Thymus (tissue), 14 donors: ENCODE measurements at places on chromosomes 3 and 15.

GRCh38 chr3:134937256-134938028, 142.4 kb downstream of the EPHB1 start:
- H3K27ac ChIP-seq: no peak overlapping the region
- no peaks in the 10 kb centered on the region for H3K27me3 ChIP-seq
- no peaks in the 10 kb centered on the region for H3K4me1 ChIP-seq
- no peak for DNase-seq
- no peaks in the 10 kb centered on the region for H3K36me3 ChIP-seq
- H3K4me3 ChIP-seq: no peak overlapping the region

GRCh38 chr15:40695469-40695890, 506 bp downstream of the RAD51 start:
- peak overlapping the region; percentile 87 for H3K4me3 ChIP-seq
- peaks cover 13% of the 10 kb centered on the region for H3K4me1 ChIP-seq
- no peak for DNase-seq
- H3K27me3 ChIP-seq: no peaks in the 10 kb centered on the region

- no peak overlapping the region for H3K27ac ChIP-seq
- no peak overlapping the region for H3K4me3 ChIP-seq
- H3K4me1 ChIP-seq: no peaks in the 10 kb centered on the region
- DNase-seq: no peak
- no peaks in the 10 kb centered on the region for H3K27me3 ChIP-seq
- H3K36me3 ChIP-seq: no peaks in the 10 kb centered on the region
These were observed 151.1 kb upstream of the MITF start for GRCh38 chr3:69588170-69588569.

GRCh38 chr3:20141851-20142250, 44.2 kb downstream of the SGO1 start:
- no peak for DNase-seq
- no peak overlapping the region for H3K27ac ChIP-seq
- H3K4me3 ChIP-seq: no peak overlapping the region

GRCh38 chr15:99238849-99239248, 10.5 kb downstream of the TTC23 start:
- H3K27ac ChIP-seq: no peak overlapping the region
- no peak overlapping the region for H3K4me3 ChIP-seq
- H3K4me1 ChIP-seq: no peaks in the 10 kb centered on the region
- H3K36me3 ChIP-seq: no peaks in the 10 kb centered on the region
- no peaks in the 10 kb centered on the region for H3K27me3 ChIP-seq

DNA sequence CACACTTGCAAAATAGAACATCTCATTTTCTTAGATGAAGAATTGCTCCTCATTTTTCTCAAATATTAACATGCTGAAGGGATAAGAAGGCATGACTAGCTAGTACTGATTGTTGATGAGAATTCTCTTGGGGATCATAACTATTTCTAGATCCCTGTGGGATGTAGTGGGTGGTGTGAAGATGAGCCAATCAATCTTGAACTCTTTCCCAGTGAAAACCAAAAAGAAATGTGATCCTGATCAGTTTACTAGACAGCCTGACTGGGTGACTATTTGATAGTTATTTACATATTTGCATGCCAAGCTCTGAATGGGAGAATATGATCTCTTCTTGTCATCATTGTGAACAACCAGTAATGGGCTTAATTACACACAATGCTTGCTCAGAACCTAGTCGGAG, 63.7 kb downstream of the ZIC1 start:
- H3K4me3 ChIP-seq: no peak overlapping the region
- H3K27ac ChIP-seq: no peak overlapping the region
- H3K36me3 ChIP-seq: no peaks in the 10 kb centered on the region
- no peaks in the 10 kb centered on the region for H3K4me1 ChIP-seq

- no peak overlapping the region for H3K4me3 ChIP-seq
- H3K36me3 ChIP-seq: peaks cover 3% of the 10 kb centered on the region
- H3K4me1 ChIP-seq: peaks cover 93% of the 10 kb centered on the region
- H3K27me3 ChIP-seq: no peaks in the 10 kb centered on the region
- DNase-seq: no peak
- H3K27ac ChIP-seq: no peak overlapping the region
These were observed 41.5 kb downstream of the IDH2 start for GRCh38 chr15:90060797-90061196.

- no peaks in the 10 kb centered on the region for H3K4me1 ChIP-seq
- H3K36me3 ChIP-seq: no peaks in the 10 kb centered on the region
- H3K4me3 ChIP-seq: no peak overlapping the region
- no peak for DNase-seq
These were observed 8.6 kb downstream of the GPR15 start for GRCh38 chr3:98540346-98540745.

- H3K36me3 ChIP-seq: peaks cover 14% of the 10 kb centered on the region
- H3K4me3 ChIP-seq: no peak overlapping the region
- H3K27me3 ChIP-seq: no peaks in the 10 kb centered on the region
- H3K27ac ChIP-seq: no peak overlapping the region
- peaks cover 2% of the 10 kb centered on the region for H3K4me1 ChIP-seq
These were observed 82.5 kb downstream of the ADAM10 start for GRCh38 chr15:58666957-58667356.

DNA sequence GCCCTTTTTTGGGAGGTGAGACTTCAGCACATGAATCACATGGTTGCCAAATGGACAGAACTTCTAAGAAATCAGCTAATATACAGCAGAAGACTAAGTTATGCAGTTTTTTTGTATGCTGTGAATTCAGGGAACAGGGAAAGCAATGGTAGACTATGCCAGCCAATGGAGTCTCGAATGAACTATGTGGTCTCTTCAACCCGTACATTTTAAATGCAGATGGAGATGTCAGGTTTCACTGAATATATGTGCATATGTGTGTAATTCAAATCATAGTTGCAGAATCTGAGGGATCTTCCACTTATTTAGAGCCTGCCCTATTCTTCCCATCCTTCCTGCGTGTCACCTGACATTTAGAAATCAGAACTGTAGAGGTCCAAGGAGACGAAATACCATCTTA, 187.9 kb downstream of the SLCO3A1 start:
- H3K4me1 ChIP-seq: peaks cover 11% of the 10 kb centered on the region
- no peak overlapping the region for H3K4me3 ChIP-seq
- H3K27ac ChIP-seq: no peak overlapping the region
- no peaks in the 10 kb centered on the region for H3K27me3 ChIP-seq

DNA sequence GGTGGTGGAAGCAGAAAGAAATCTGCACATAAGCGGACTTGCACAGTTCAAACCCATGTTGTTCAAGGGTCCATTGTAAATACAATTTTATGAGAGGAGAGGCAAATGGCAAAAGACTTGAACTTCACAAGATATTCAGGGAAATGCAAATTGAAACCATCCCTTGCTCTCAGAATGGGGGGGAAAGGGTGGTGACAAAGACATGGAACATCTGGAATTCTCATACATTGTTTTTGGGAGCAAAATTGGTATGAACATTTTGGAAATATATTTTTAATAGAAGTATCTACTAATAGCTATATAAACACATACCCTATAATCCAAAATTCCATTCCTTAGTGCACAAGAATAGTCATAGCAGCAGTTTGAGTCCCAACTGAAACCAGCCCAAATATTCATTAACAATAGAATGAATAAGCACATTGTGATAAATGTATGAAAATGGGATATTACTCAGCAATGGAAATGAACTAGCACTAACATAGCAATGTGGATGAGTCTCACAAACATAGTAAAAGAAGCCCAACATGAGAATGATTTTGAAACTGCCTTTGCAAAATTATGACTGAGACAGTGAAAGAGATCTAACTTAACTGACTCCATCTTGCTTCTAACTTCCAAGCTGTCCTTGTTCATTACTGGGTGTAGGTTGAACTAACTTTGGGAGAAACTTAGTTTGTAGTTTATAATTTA, 77.2 kb downstream of the CD200R1L start:
- peaks cover 4% of the 10 kb centered on the region for H3K4me1 ChIP-seq
- no peak overlapping the region for H3K4me3 ChIP-seq
- no peak for DNase-seq
- H3K27ac ChIP-seq: no peak overlapping the region

DNA sequence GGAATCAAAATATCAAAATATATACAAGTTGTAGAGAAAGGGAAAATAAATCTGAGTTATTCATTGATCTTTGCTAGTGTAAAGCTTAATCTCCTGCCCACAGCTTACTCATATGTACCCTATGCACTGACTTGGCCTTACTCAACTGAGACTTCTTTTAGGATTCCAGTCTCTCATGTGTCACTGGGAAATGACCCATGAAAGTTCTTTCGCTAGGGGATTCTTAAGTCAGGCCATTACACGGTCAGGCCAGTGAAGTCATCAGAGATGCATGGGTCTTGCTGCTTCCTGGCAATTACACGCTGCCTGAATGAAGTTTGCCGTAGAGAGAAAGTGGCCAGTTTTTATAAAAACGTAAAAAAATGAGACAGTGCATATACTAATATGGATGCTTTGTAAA, 20.7 kb upstream of the LPP start:
- DNase-seq: no peak
- H3K4me1 ChIP-seq: no peaks in the 10 kb centered on the region
- H3K36me3 ChIP-seq: no peaks in the 10 kb centered on the region
- H3K27me3 ChIP-seq: no peaks in the 10 kb centered on the region
- no peak overlapping the region for H3K4me3 ChIP-seq

GRCh38 chr3:134363381-134363755, 10.9 kb downstream of the AMOTL2 start:
- H3K36me3 ChIP-seq: no peaks in the 10 kb centered on the region
- DNase-seq: no peak
- H3K4me3 ChIP-seq: no peak overlapping the region

DNA sequence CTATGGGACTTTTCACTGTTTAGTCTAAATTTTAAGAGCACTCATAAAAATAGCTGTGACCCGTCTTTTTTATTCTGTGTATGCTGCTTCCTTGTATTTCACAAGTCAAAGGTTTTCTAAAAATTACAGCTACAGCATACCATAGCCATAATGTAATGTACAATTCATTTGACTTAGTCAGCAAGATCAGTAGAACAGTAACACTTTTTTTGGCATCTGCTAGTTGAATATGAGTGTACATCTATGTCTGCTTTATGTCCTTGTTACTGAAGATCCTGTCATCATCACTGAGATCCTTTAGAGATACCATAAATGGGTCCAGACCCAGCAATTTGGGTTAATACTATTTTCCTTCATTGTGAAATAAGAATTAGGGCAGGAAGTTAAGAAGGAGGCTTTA, 42.2 kb downstream of the CMSS1 start:
- no peaks in the 10 kb centered on the region for H3K4me1 ChIP-seq
- H3K36me3 ChIP-seq: no peaks in the 10 kb centered on the region
- H3K27me3 ChIP-seq: no peaks in the 10 kb centered on the region
- no peak overlapping the region for H3K4me3 ChIP-seq
- no peak for DNase-seq

GRCh38 chr3:38317192-38317759, 29.3 kb upstream of the XYLB start:
- H3K36me3 ChIP-seq: no peaks in the 10 kb centered on the region
- DNase-seq: no peak
- H3K4me1 ChIP-seq: no peaks in the 10 kb centered on the region
- no peak overlapping the region for H3K4me3 ChIP-seq

- H3K4me3 ChIP-seq: no peak overlapping the region
- H3K4me1 ChIP-seq: no peaks in the 10 kb centered on the region
- no peaks in the 10 kb centered on the region for H3K27me3 ChIP-seq
These were observed 83.4 kb upstream of the RNU6-1 start for GRCh38 chr15:67922971-67923945.

DNA sequence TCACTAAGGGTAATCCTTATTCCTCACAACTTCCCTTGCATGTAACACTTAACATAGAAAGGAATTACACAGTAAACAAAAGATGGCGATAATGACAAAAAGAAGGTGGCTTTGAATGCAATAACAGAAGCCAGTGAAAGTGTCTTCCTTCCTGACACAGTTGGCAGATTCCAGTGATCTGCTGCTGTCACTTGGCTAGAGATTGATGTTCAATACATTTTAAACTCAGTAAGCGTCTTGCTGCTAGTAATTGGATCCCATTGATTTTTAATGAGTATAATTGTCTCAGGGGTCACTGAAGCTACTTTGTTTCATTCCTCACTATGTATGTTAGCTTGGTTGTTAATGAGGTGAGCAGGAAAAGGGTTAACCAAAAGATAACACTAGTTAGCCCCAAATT, 692.7 kb downstream of the NTRK3 start:
- no peaks in the 10 kb centered on the region for H3K27me3 ChIP-seq
- no peaks in the 10 kb centered on the region for H3K4me1 ChIP-seq
- H3K4me3 ChIP-seq: no peak overlapping the region
- H3K36me3 ChIP-seq: no peaks in the 10 kb centered on the region
- no peak overlapping the region for H3K27ac ChIP-seq

DNA sequence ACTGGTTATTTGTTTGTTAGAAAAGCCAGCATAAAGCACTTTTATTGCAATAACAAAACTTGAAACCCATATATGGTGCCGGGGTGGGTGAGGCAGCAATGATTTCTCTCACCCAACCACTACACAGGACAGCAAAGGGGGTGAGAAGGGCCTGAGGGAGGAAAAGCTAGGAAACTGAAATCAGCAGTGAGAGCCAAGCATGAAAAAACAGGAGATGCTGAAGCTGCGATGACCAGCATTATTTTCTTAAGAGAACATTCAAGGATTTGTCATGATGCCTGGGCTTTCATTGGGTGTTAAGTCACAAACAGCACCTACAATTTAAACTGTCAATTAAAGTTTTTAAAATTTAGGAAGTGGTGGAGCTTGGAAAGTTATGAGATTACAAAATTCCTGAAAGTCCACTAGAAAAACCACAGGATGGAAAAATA, 11.9 kb upstream of the TM4SF4 start:
- H3K27ac ChIP-seq: no peak overlapping the region
- H3K4me1 ChIP-seq: no peaks in the 10 kb centered on the region
- H3K27me3 ChIP-seq: no peaks in the 10 kb centered on the region
- no peaks in the 10 kb centered on the region for H3K36me3 ChIP-seq

DNA sequence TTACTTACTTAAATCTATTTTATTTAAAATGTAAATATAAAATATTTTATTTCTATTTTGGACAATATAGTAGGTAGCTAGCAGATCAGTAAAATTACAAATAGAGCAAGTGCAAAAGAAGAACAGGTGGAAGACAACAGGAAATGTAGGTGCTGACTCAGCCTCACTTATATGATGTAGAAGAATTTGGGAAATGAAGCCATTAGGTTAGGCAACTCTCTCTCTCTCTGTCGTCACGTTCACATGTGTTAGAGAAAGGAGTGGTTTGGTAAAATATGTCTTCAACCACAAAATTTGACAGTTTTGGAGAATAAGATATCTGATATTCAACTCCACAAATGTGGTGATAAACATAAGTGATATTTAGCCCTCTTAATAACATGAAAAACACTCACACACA, 532.5 kb upstream of the KCNMB2 start:
- no peak overlapping the region for H3K4me3 ChIP-seq
- DNase-seq: no peak
- H3K36me3 ChIP-seq: no peaks in the 10 kb centered on the region
- peaks cover 3% of the 10 kb centered on the region for H3K4me1 ChIP-seq
